Adrenal gland (tissue), 19 donors: ENCODE measurements at places on chromosomes 1 and 21. TPM values are rescaled to one million over a fixed set of nuclear protein-coding genes. Genes with fewer than 3 reads are reported as not detected.

GRCh38 chr21:44984792-44985440 lies 45.1 kb downstream of the SLX9 start:
- DNase-seq = peak; percentile 28

- DNase-seq = no peak
Observed at GRCh38 chr1:202713110-202713509, 2.9 kb upstream of the SYT2 start.

DNA sequence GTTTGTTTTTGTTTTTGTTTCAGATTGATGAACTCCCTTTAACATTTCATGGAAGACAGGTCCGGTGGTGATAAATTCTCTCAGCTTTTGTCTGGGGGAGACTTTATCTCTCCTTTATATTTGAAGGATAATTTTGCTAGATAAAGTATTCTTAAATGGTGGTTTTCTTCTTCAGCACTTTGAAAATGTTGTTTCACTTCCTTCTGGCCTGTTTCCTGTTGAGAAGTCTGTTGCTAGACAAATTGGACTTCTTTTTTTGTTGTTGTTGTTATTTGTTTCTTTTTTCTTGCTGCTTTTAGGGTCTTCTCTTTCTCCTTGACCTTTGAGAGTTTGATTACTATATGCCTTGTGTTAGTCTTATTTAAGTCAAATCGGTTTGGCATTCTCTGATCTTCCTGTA lies 50.8 kb downstream of the CRP start:
- no peak for DNase-seq

The LCE2C gene
- not detected for total RNA-seq

DNA sequence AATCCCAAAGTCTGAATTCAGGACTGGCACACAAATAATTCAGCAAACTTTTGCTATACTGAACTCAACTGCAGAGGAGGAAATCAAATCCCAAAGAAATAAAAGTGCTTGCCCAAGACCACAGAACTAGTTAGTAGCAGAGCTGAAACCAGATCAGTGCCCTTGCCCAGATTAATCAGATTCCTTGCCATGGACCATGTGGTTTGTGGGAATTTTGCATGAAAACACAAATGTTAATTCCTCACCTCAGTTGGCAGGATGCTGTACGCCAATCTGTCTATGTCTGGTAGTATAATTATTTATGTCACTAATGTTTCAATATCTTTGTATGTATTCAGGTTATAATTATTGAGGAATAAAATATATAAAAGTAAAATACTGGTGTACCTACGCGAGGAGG lies 173.8 kb downstream of the DAB1 start:
- no peak for DNase-seq

The TMPRSS15 gene
- total RNA-seq = not detected

The KRTAP10-2 gene
- total RNA-seq = not detected

DNA sequence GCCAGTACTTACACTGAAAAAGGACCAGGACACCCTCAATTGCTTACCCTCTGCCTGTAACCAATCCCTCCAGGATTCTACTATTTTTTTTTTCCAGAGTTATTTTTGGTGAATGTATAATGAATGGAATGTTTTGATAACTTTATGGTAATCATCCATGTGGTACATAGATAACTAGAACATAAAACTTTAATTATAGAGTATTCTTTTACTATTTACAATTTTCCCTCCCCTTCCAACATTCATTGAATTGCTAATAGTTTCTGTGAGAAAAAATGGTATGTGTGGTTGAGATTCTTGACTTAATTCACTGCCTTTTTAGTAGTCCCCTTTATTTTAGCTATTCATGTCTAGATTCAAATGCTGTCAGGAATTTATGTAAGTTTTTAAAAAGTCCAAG lies 164.6 kb downstream of the CYYR1 start:
- no peak for DNase-seq

The RFX5 gene
- total RNA-seq = 46.3 TPM

The ZNF648 gene
- 0.14 TPM for total RNA-seq

The CYYR1 gene
- 81.7 TPM for total RNA-seq

The CFAP45 gene
- not detected for total RNA-seq

DNA sequence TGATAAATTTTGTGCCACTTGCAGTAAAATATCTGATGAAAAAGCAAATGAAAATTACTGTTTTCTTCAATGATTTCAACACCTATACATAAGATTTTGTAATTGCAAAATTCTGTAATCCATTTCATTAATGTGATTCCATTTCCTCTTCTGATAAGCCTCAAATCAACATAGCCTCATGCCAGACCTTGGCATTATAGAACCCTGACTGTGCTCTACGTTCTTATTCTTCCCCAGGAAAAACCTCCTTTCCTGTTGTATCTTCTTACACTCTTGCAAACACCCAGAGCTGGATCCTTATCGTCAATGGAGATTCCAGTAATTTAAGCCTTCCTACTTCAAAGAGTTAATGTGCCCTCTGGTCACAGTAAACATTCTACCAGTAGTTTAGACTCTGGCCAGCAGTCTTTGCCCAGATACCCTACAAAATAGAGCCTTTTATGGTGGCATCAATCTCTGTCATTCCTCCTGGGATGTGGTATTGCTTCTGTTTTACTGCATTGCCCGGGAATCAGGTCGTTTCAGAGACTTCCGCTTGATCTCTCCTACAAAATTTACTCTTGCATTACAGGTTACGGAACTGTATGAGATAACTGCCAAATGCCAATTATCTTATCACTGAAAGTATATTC lies 48.5 kb upstream of the CHRM3 start:
- DNase-seq = no peak

DNA sequence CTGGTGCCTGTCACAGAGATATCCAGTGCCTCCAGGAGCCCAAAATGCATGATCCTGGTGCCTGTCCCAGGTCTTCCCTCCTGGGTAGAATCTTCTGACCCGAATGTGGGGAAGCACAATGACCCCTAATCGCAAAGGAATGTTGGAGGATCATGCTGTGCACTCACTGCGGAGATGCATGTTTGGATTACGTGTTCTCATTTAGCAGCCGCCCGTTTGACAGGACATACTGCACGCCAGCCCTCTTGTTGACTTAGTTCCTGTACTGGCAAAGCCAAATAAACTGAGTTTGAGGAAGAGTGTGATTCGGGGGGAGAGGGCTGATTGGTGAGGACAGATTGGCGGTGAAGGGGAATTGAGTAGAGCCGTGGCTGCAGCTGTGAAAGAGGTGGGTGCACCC lies 85.9 kb upstream of the SIM2 start:
- DNase-seq = no peak

The TENT5C gene
- total RNA-seq = 2.1 TPM

DNA sequence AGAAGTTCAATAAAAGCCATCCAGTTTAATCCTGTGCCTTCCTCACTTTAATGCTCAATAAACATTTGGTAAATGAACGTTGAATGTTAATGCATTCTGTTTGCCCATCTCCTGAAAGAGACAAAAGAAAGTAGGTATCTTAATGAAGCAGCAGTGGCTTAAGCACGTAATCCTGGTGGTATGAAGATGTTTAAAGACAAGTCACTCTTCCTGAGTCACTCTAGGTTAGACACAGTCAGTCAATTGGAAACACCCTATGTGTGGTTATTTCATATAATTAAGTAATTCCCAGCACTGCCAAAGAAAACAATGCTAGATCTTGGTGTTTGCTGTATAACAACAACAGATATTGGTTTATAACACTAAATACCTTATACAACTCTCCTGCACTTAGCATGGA lies 334.0 kb upstream of the FMN2 start:
- no peak for DNase-seq

- DNase-seq = no peak
Observed at GRCh38 chr1:110174961-110175360, 24.7 kb downstream of the SLC6A17 start.

The SGIP1 gene
- total RNA-seq = 0.79 TPM

GRCh38 chr1:243731974-243732625 lies 117.9 kb downstream of the AKT3 start:
- no peak for DNase-seq
